ENCODE measurements at places on chromosomes 7 and 10. TPM values are rescaled to one million over a fixed set of nuclear protein-coding genes. Genes with fewer than 3 reads are reported as not detected.

AOC1 gene
- total RNA-seq: 0.72 TPM

NKX1-2 gene
- total RNA-seq: not detected

RASA4B gene
- 81.9 TPM for total RNA-seq

EXOC6 gene
- 16.2 TPM for total RNA-seq

OR6B1 gene
- total RNA-seq: not detected

DNA sequence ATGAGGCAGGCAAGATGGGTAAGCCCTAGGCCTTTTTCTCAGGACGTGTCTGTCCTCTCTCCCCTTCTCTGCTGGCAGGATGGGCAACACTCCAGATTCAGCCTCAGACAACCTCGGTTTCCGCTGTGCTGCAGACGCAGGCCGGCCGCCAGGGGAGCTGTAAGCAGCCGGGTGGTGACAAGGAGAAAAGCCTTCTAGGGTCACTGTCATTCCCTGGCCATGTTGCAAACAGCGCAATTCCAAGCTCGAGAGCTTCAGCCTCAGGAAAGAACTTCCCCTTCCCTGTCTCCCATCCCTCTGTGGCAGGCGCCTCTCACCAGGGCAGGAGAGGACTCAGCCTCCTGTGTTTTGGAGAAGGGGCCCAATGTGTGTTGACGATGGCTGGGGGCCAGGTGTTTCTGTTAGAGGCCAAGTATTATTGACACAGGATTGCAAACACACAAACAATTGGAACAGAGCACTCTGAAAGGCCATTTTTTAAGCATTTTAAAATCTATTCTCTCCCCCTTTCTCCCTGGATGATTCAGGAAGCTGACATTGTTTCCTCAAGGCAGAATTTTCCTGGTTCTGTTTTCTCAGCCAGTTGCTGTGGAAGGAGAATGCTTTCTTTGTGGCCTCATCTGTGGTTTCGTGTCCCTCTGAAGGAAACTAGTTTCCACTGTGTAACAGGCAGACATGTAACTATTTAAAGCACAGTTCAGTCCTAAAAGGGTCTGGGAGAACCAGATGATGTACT is 13.1 kb downstream of the PHKG1 start:
- peak; percentile 89 for DNase-seq
- no peaks in the 10 kb centered on the region for H3K27me3 ChIP-seq
- no peak overlapping the region for H3K4me3 ChIP-seq
- peak overlapping the region; percentile 69 for H3K27ac ChIP-seq

DNA sequence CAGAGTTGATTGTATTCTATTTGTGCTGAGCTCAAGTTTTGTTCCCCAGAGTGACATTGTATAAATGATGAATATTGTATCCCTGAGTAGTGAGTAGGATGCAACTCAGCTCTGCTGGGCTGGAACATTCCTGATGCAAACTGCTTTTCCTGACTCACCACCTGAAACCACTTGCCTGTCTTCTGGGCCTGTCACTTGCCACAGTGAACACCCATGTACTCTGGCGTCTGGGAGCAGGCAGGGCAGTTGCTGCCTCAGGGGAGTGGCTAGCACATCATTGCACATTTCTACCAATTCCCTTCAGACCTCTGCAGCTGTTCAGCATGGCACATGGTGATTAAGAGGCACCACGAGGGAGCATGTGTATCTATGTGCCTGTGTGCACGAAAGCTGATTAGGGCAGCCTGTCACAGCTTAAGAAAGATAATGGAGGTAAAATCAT is 157.3 kb downstream of the SND1 start:
- H3K4me3 ChIP-seq: no peak overlapping the region
- no peak overlapping the region for H3K27ac ChIP-seq
- H3K27me3 ChIP-seq: no peaks in the 10 kb centered on the region
- no peak for DNase-seq
- peaks cover 4% of the 10 kb centered on the region for H3K36me3 ChIP-seq
- no peaks in the 10 kb centered on the region for H3K4me1 ChIP-seq

- peak overlapping the region; percentile 44 for H3K27ac ChIP-seq
- no peak for DNase-seq
- no peaks in the 10 kb centered on the region for H3K27me3 ChIP-seq
- H3K4me3 ChIP-seq: peak overlapping the region; percentile 85
- H3K4me1 ChIP-seq: no peaks in the 10 kb centered on the region
Measured at GRCh38 chr10:71965623-71966022, 1.4 kb downstream of the CHST3 start.

GRCh38 chr10:110577056-110577455 is 9.6 kb downstream of the SMC3 start:
- H3K4me3 ChIP-seq: no peak overlapping the region
- H3K36me3 ChIP-seq: no peaks in the 10 kb centered on the region
- no peaks in the 10 kb centered on the region for H3K4me1 ChIP-seq
- no peak for DNase-seq
- no peak overlapping the region for H3K27ac ChIP-seq
- H3K27me3 ChIP-seq: no peaks in the 10 kb centered on the region

GRCh38 chr10:104767282-104767681 is 126.2 kb downstream of the SORCS3 start:
- H3K36me3 ChIP-seq: no peaks in the 10 kb centered on the region
- no peak overlapping the region for H3K4me3 ChIP-seq
- no peak overlapping the region for H3K27ac ChIP-seq
- no peaks in the 10 kb centered on the region for H3K27me3 ChIP-seq
- no peak for DNase-seq

- H3K4me3 ChIP-seq: no peak overlapping the region
- no peaks in the 10 kb centered on the region for H3K36me3 ChIP-seq
- no peak for DNase-seq
- H3K27me3 ChIP-seq: no peaks in the 10 kb centered on the region
Measured at GRCh38 chr10:97780841-97781617, 9.2 kb upstream of the SFRP5 start.

- H3K4me3 ChIP-seq: no peak overlapping the region
- no peaks in the 10 kb centered on the region for H3K36me3 ChIP-seq
- no peak for DNase-seq
Measured at GRCh38 chr7:20441991-20442441, 111.3 kb downstream of the ITGB8 start.

DNA sequence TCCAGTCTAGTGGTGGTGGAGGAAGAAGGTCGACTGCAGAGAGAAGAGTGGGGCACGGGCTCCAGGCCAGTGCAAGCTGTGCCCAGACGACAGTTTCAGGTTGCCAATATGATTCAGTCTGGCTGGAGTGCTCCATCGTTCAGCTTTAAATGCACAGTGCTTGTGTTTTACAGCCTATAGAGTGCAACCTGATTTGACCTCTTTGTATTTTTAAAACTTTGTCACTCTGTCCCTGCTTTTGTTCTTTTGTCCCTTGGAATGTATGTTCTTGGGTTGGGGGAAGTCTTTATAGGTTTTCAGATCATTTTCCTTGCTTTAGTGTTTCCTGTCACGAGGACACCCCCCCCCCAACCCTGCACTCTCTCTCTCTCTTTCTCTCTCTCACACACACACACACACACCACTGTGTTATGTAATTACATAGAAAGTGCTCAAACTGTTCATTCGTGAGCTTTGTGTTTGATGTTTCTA is 198.0 kb downstream of the CAMK1D start:
- H3K27ac ChIP-seq: no peak overlapping the region
- no peaks in the 10 kb centered on the region for H3K27me3 ChIP-seq
- H3K4me3 ChIP-seq: no peak overlapping the region

- no peak overlapping the region for H3K4me3 ChIP-seq
- no peaks in the 10 kb centered on the region for H3K4me1 ChIP-seq
Measured at GRCh38 chr10:34505338-34505737, 309.8 kb downstream of the PARD3 start.

DNA sequence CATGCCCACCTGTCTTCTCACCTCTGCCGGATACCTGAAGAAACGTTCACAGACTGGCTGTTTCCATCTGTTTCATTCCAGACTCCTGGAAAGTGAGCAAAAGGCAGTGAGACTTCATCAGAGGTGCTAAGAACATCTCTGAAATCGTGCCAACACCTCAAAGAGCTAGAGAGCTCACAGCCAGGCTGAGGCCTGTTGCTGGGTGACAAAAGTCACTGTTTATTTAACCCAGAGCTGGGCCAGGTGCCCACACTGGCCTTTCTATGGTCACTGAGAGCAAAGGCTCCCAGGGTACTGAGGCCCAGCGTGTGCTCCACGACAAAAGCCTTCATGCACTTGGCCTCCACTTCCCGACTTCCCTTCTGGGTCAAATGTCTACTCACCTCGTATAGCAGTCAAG is 3.7 kb upstream of the NANOS1 start:
- DNase-seq: no peak
- H3K36me3 ChIP-seq: no peaks in the 10 kb centered on the region
- peak overlapping the region; percentile 88 for H3K27ac ChIP-seq
- H3K4me1 ChIP-seq: peaks cover 2% of the 10 kb centered on the region
- H3K4me3 ChIP-seq: no peak overlapping the region
- H3K27me3 ChIP-seq: no peaks in the 10 kb centered on the region

GRCh38 chr10:69385454-69386350 is 31.0 kb downstream of the TACR2 start:
- H3K4me3 ChIP-seq: no peak overlapping the region
- DNase-seq: no peak
- H3K27ac ChIP-seq: no peak overlapping the region

DNA sequence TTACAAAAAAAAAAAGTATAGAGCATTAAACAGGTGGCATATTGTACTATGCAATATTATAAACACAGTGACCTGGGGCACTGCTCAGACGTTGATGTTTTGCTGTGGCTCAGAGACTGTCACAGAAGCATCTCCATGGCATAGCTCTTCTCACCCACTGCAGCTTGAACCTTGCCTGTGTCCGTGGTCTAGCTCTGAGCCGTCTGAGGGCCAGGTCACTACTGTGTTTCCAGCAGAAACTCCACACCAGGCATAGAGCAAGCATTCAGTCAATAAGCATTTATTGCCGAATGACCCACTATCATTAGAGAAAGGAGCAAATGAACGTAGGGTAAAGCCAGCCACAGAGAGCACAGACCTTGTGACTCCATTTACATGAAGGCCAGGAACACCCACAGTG is 443.2 kb upstream of the FOXK1 start:
- H3K27me3 ChIP-seq: no peaks in the 10 kb centered on the region
- H3K4me1 ChIP-seq: no peaks in the 10 kb centered on the region
- no peak overlapping the region for H3K4me3 ChIP-seq
- H3K36me3 ChIP-seq: no peaks in the 10 kb centered on the region

- H3K27me3 ChIP-seq: no peaks in the 10 kb centered on the region
- no peaks in the 10 kb centered on the region for H3K36me3 ChIP-seq
- no peak overlapping the region for H3K27ac ChIP-seq
- no peak overlapping the region for H3K4me3 ChIP-seq
- H3K4me1 ChIP-seq: no peaks in the 10 kb centered on the region
Measured at GRCh38 chr7:126806614-126807013, 446.1 kb downstream of the GRM8 start.

- H3K27me3 ChIP-seq: no peaks in the 10 kb centered on the region
- no peak overlapping the region for H3K4me3 ChIP-seq
- H3K27ac ChIP-seq: no peak overlapping the region
Measured at GRCh38 chr7:95865716-95866371, 93.5 kb downstream of the DYNC1I1 start.

- H3K27me3 ChIP-seq: no peaks in the 10 kb centered on the region
- H3K4me1 ChIP-seq: no peaks in the 10 kb centered on the region
- no peak for DNase-seq
- H3K36me3 ChIP-seq: no peaks in the 10 kb centered on the region
Measured at GRCh38 chr10:32132357-32132946, 76.2 kb upstream of the KIF5B start.

DNA sequence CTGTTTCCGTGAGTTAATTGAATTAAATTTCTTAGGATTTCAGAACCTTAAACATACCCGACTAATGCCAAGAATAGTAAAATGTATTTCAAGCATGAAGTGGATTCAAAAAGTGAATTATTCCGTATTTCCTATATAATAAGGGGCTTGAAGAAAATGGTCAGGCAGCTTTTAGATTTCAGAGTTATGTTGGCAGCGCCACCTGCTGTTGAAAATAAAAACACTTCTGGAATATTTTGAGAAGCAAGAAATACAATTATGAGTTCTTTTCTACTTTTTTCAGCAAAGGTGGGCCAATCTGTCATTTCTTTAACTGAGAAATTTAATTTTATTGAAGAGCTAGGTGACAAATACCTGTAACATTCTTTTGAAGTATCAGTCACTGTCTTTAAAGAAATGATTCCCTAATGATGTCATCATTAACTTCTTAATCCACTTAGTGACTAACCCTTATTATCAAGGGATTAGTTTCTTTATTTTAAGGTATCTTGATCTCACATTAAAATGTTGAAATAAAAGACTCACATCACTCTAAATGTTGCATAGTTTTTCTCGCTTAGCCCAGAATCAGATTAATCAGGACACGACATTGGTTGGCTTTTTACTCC is 36.6 kb upstream of the AGR3 start:
- no peak for DNase-seq
- H3K27me3 ChIP-seq: no peaks in the 10 kb centered on the region
- no peak overlapping the region for H3K27ac ChIP-seq
- no peaks in the 10 kb centered on the region for H3K36me3 ChIP-seq
- no peak overlapping the region for H3K4me3 ChIP-seq

DNA sequence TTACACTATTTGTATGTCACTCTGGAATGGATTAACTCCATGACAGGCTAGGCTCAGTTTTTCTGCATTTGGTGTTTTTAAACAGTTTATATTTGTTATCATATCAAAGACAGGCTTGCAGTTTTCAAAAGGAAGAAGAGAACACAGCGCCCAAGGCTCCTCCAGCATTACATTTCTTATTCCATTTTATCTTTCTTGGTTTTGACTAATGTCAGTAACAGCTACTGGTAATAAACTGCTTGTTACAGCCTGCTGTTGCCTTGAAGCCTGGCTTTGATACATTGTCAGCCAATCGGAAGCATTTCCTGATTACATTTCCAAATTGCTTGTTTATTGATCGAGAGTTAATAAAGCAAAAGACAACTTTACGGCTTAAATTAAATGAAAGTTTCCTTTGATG is 166.0 kb upstream of the MDFIC start:
- no peak overlapping the region for H3K27ac ChIP-seq
- no peaks in the 10 kb centered on the region for H3K27me3 ChIP-seq
- H3K36me3 ChIP-seq: no peaks in the 10 kb centered on the region
- H3K4me3 ChIP-seq: no peak overlapping the region
- no peak for DNase-seq
- no peaks in the 10 kb centered on the region for H3K4me1 ChIP-seq

- no peaks in the 10 kb centered on the region for H3K36me3 ChIP-seq
- H3K27me3 ChIP-seq: no peaks in the 10 kb centered on the region
- H3K4me1 ChIP-seq: no peaks in the 10 kb centered on the region
- no peak overlapping the region for H3K4me3 ChIP-seq
- H3K27ac ChIP-seq: no peak overlapping the region
Measured at GRCh38 chr7:2715341-2716231, 27.6 kb downstream of the AMZ1 start.

GRCh38 chr10:43401627-43402026 is 7.4 kb downstream of the HNRNPF start:
- H3K4me1 ChIP-seq: peaks cover 6% of the 10 kb centered on the region
- no peaks in the 10 kb centered on the region for H3K27me3 ChIP-seq
- no peak overlapping the region for H3K4me3 ChIP-seq

DNA sequence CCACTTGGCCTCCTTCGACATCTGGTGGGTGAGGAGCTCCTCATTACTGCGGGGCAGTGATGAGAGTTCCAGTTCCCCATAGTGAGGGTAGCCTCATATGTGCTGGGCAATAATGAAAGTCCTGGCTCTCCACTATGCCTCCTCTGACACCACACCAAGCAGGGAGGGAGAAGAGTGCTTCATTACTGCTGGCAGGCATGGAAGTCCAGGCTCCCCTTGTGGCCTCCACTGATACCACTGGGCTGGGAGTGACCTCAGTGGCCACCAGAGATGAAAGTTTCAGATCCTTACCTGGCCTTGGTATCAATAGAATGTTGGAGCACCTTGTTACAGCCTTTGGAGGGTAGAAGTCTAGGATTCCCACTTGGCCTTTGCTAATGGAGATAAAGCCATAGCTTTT is 6.5 kb downstream of the DUS4L start:
- H3K4me1 ChIP-seq: no peaks in the 10 kb centered on the region
- no peaks in the 10 kb centered on the region for H3K27me3 ChIP-seq
- DNase-seq: no peak
- H3K27ac ChIP-seq: no peak overlapping the region

GRCh38 chr7:26101361-26102151 is 50.4 kb upstream of the NFE2L3 start:
- H3K27ac ChIP-seq: no peak overlapping the region
- no peaks in the 10 kb centered on the region for H3K4me1 ChIP-seq
- H3K36me3 ChIP-seq: no peaks in the 10 kb centered on the region
- H3K4me3 ChIP-seq: no peak overlapping the region

Data from aorta (tissue), 5 donors.